ENCODE measurements at places on chromosomes 5 and 9.

- no peak for DNase-seq
These were observed 76.1 kb downstream of the HRH2 start for GRCh38 chr5:175734016-175734415.

DNA sequence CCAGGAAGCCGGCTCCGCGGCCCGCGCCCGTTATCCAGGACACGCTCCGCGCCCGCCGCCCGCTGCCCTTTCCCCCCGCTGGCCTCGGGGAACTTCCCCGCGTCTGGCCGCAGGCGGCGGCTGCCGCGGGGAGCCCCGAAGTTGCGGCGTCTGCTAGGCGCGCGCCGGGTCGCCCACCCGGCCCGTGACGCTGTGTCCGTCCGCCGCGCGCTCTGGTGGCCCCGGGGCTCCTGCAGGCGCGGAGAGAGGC is 621 bp upstream of the GCNT4 start:
- DNase-seq, result no peak

DNA sequence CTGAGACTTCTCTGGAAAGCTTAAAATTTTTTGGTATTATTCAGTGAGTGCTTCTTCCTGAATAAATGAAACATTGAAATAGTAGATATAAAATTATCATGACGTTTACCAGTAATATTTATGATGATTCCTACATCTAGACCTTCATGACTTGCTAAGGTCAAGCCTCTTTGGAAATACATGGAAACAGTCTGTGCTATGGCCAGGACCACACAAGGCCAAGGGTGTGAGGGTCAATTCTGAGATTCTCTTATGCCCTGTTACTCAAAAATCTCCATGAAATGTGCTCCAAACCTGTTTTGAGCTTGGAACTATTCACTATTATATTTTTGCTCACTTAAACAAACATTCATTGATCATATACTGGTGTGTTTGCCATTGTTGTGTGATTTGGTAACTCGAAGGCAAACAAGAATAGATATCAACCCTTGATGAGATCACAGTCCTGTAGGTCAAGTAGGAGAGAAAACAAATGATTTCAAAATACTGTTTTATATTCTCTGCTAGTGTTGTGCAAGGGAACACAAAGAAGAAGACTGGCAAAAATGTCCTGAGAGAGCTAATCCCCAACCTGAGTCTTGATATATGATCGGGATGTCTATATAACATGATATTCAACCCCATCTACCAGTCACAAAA is 1254.9 kb upstream of the DMAC1 start:
- no peak for DNase-seq

DNA sequence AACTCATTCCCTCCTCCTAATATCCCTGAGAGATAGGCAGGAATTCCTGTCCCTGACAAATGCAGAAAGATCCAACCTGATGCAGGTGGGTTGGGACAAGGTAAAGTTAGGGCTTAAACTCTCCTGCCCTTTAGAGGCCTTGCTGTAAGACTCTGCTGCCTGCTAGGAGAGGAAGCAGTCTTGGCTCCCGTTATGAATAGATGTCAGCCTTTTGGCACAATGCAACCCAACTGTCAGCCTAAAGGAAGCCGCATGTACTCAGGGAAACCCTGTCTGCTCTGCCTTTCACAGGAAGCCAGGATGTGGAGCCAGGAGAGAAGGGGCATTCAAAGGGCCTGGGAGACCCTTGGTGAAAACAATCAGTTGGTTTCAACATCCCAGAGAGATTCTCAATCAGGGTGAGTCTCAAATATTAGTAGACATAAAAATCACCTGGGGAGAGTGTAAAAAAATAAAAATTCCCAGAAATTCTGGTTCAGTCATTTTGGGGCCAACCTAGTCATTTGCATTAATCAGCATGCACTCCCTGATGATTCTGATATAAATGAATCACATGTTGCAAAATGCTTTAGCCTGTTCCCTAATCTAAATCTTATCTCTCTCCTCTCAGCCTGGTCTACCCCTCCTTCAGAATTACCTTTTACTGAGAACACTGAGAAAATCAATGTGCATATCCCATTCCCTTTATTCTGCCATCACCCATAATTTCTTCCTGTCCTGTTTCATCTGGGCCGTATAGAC is 136.2 kb upstream of the TRIM32 start:
- DNase-seq, result no peak

DNA sequence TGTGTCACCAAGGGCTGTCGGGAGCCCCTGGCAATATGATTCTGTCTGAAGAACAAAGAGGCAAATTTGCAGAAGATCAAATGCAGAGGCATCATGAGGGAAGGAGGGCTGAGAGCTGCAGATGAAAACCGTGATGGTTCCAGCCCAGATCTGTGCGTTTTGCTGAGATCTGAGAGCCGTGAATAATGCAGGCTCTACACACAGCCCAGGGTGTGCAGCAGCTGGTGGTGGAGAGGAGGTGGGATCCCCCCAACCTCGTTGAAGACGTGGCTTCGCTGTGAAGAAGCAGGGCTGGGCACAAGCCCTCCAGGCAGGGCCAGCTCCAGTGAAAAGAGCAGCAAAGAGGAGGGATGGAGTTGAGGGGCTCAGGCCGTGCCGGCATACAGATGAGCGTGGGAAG is 75.5 kb downstream of the TSPAN17 start:
- DNase-seq, result no peak

DNA sequence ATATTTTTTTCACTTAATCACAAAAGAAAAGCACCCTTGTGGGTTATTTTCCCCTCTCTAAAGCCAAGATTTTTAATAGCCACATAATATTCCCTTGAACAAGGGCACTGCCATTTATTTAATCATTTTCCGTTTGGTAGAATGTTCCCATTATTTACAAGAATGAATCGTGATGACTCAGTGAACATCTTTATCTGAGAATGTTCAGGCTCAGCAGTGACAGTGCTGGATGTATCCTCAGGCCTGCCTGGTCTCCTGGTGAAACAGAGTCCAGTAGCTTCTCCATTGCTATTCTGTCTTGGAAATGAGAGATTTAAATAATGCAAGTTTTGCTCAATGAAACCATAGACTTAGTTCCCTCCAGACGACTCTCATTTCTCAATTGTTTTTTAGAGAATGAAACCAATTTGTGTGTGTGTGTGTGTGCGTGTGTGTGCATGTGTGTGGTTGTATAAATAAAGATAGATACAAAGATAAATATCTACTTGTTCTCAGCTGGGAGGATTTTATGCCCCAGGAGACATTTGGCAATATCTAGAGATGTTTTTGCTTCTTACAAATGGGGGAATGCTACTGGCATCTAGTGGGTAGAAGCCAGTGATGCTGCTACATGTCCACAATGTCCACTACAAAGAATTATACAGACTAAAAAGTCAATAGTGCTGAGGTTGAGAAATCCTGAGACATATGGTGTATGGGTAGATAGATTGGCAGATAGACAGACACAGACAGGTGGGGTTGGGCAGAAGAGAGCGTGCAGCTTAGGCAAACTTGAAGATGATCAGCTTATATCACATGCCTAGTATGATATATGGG is 55.0 kb downstream of the PAPPA start:
- DNase-seq, result no peak

DNA sequence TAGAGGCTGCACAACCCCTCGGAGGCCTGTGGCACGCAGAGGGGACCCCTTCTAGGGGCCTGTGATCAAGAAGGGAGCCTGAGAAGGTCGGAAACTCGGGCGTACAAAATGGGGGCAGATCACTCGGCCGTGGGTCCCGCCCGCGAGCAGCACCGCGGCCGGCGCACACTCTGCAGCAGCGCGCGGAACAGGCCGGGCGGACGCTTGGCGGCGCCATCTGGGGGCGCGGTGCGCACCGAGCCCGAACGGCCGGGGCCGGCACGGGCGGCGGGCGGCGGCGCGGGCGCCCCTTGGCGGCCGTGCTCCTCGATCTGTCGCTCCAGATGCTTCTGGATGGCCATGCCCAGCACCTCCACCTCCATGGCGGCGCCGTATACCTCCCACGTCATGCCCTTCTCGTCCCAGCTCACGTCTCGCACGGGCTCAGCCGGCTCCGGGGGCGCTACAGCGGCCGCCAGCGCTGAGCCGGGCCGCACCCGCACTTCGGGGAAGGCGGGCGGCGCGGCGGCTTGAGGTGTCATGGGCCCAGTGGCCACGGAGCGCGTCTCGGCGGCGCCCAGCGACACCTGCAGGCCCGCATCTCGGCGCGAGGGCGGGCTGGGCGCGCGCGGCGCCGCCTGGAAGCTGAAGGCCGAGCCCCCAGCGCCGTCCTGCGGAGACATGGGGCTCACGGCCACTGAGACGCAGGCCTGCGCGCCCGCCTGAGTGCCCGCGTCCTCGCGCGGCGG is 13.1 kb downstream of the GPRIN1 start:
- peak; percentile 50 for DNase-seq

GRCh38 chr5:36417668-36418067 is 116.0 kb upstream of the RANBP3L start:
- no peak for DNase-seq

GRCh38 chr5:109823597-109823996 is 133.9 kb downstream of the MAN2A1 start:
- DNase-seq, result no peak

- DNase-seq, result peak; percentile 14
These were observed 566 bp upstream of the FOCAD start for GRCh38 chr9:20683351-20684034.

GRCh38 chr5:37716405-37716804 is 123.4 kb downstream of the GDNF start:
- DNase-seq, result no peak

DNA sequence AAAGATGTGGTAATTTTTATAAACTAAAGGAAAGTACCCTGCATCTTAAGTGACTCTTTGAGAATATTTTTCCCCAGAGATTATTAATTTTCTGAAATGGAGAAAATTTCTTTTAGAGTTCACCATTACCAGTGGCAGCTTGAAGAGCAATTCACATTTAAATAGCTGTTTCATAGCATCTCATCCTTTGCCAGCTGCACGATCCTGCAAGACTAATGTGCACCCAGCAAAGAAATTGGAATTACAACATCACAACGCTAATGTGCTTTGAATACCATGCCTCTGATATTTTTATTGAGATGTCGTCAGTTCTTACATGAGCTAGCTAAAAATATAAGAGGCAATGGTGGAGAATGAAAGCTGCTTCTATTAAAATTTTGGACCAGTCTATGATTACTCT is 423.5 kb downstream of the TAF11L14 start:
- DNase-seq, result no peak

- DNase-seq, result no peak
These were observed 10.9 kb downstream of the SMIM3 start for GRCh38 chr5:150789450-150789849.

- DNase-seq, result no peak
These were observed 14.8 kb downstream of the PPP3R2 start for GRCh38 chr9:101579711-101580545.

GRCh38 chr5:69103521-69103920 is 9.7 kb downstream of the SLC30A5 start:
- DNase-seq, result no peak

DNA sequence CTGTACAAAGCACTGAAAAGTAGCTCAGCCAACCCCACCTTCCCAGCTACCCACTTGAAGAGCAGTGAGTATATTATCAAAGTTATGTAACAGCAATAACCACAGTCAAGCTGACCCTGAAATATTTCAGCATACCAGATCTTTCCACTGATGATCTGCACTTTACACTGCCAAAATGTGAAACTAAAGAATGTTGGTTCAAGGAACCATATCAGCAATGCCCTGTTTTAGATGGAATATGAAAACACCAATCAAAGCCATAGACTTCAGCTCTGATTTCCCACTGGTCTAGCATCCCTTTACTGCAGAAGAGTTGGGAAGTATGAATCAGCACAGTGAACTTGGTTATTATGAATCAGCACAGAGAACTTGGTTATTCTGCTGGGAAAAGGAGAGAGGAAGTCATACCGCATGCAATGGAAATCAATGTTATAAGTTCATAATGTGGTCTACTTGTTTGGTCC is 20.0 kb downstream of the CEMIP2 start:
- no peak for DNase-seq

DNA sequence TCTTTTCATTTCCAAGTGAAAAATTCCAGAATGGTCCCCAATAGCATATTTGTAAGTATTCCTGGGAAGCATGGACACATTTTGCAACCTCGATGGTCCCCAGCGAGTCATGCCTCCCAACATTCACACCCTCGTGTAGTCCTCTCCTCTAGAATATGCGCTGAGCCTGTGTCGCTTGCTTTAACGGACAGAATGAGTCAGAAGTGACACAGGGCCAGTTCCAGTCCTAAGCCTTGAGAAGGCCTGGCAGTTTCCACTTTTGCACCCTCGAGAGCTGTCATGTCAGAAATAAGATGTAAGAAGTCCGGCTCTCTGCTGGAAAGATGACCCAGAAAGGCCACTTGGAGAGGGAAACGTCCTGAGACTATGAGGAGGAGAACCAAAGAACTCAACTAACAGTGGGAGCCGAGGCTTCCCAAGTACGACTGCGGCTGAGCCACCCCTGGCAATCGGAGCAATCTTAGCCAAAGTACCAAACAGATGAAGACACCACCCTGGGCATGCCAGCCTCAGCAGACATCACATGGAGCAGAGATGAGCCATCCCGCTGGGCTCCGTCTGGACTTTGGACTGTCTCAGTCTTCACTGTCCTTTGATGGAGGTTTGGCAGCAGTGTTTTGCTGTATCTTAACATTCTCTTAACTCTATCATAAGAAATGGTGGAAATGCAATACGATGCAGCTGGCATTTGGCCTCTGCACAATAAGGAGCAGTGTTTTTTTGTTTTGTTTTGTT is 42.6 kb upstream of the GFPT2 start:
- DNase-seq, result no peak

- DNase-seq, result no peak
These were observed 92.1 kb downstream of the DAB2IP start for GRCh38 chr9:121743441-121744001.

DNA sequence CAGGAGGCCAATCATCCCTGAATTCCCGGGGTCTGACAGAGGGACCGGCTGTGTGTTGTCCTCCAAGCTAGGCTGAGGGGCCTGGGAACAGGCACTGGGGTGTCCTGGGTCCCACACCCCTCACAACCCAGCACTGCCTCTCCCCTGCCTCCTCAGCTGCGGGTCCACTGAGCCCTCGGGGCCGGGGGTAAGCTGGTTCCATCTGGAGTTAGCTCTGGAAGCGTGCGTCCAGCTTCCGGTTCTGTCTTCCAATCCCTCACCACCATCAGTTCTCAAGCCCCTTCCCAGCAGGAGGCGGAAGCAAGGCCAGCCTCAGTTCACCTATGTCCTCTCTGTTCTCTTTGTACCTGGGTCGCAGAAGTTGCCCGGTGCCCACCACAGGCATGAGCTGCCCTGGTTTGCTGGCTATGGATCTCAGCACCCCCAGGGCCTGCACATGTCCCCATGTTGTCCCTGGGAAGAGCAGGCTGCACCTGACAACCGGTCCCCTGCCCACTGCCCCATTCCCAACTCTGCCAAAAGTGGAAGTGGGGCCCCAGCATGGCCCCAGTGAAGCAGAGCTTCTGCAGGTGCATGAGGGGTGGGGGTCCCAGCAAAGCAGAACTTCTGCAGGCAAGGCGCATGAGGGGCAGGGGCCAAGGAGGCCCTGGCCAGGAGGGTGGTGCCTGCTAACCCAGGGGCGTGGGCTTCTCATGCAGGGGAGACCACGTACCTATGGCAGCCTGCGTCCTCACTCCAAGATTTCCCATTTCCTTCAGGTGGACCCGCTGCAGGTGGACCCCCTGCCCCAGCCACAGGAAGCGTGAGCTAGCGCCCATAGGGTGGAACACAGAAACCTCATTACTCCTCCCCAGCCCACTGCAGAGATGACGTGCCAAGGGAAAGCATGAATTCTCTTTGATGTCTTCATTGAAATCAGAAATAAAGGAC is 111.9 kb downstream of the ZNF354C start:
- DNase-seq, result no peak
